ENCODE measurements at places on chromosomes 7 and 10. TPM values are rescaled to one million over a fixed set of nuclear protein-coding genes. Genes with fewer than 3 reads are reported as not detected.

- peaks cover 74% of the 10 kb centered on the region for H3K27me3 ChIP-seq
- no peak for DNase-seq
- no peaks in the 10 kb centered on the region for H3K36me3 ChIP-seq
- H3K4me1 ChIP-seq, result no peaks in the 10 kb centered on the region
- no peak overlapping the region for H3K27ac ChIP-seq
- no peak overlapping the region for H3K4me3 ChIP-seq
Measured at GRCh38 chr10:11328264-11329061, 283.0 kb downstream of the USP6NL start.

- H3K36me3 ChIP-seq, result no peaks in the 10 kb centered on the region
- no peak overlapping the region for H3K4me3 ChIP-seq
- no peaks in the 10 kb centered on the region for H3K27me3 ChIP-seq
- DNase-seq, result no peak
Measured at GRCh38 chr7:135994466-135995205, 17.5 kb upstream of the MTPN start.

Gene LBX1
- total RNA-seq, result not detected

GRCh38 chr10:12500381-12501303 lies 151.3 kb downstream of the CAMK1D start:
- DNase-seq, result peak; percentile 72
- H3K27me3 ChIP-seq, result no peaks in the 10 kb centered on the region
- H3K4me3 ChIP-seq, result no peak overlapping the region
- peak overlapping the region; percentile 42 for H3K27ac ChIP-seq
- H3K36me3 ChIP-seq, result no peaks in the 10 kb centered on the region

DNA sequence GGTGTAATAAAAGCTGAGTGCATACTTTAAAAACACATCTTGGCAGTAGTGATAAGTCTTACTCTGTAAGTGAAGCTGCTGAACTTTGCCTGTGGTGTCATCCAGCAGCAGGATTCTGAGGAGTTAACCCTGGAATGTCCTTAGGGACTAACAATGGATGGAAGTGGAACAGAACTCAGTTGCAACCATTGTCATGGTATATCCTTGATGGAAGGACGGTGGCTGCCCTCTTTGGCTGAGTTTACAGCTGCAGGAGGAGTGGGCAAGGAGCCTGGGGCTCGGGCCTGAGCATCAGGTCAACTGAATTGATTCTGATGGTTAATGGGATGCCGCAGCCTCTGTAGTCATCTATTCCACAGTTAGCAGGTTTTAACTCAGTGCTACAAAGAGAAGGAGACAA lies 56.2 kb downstream of the MRC1 start:
- H3K27ac ChIP-seq, result no peak overlapping the region
- no peaks in the 10 kb centered on the region for H3K4me1 ChIP-seq
- DNase-seq, result no peak

DNA sequence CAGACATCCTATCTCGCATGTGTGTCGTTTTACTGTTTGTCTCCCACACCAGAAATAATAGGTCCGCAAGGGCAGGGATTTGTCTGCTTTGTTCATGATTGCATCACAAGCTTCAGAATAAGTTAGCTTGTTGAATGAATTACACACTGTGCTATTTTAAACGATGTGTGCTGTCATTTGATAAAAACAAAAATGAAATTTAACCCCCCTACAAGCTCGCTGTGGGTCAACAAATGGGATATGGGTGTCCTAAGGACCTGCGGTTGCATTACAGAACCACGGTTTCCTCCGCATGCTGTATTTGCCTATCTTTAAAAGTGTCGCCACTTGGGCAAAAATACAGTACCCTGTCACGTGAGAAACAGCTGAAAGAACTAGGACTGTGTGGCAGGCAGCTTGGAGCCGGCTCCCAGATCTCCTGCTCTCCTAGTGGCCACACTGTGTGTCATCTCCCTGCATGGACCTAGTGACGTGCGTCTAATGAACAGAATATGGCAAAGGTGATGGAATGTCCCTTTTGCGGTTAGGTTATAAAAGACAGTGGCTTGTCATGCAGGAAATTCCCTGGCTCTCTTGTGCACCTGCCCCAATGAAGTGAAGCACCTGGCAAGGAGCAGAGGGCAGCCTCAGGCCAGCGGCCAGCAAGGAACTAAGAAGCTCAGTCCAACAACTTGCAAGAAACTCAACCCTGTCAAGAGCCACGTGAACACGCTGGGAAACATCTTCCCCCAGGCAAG lies 32.9 kb upstream of the CRYGN start:
- no peak overlapping the region for H3K4me3 ChIP-seq
- H3K4me1 ChIP-seq, result no peaks in the 10 kb centered on the region
- H3K27me3 ChIP-seq, result no peaks in the 10 kb centered on the region
- peaks cover 69% of the 10 kb centered on the region for H3K36me3 ChIP-seq

GRCh38 chr10:33381451-33382215 lies 47.2 kb upstream of the NRP1 start:
- peaks cover 13% of the 10 kb centered on the region for H3K4me1 ChIP-seq
- no peak for DNase-seq
- no peak overlapping the region for H3K27ac ChIP-seq
- no peaks in the 10 kb centered on the region for H3K27me3 ChIP-seq
- H3K4me3 ChIP-seq, result no peak overlapping the region

DNA sequence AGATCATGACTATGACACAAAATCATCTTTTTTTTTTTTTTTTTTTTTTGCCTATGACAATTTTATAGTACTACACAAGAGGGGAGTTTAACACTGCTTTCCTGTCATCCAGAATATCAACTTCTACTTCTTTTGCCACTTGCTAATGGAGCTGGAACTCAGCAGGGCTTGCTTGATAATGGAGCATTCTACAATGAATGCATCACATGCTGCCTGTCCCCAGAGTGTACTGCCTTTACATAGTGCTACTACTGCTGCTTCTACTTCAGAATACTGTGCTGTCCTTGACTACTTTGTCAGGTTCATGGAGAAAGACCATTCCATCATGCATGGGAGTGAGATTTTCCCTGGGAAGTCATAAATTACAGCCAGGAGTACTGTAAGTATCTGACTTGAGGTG lies 338.6 kb upstream of the SEMA3A start:
- H3K4me3 ChIP-seq, result no peak overlapping the region
- no peaks in the 10 kb centered on the region for H3K27me3 ChIP-seq
- H3K36me3 ChIP-seq, result no peaks in the 10 kb centered on the region

- H3K36me3 ChIP-seq, result no peaks in the 10 kb centered on the region
- H3K27ac ChIP-seq, result no peak overlapping the region
Measured at GRCh38 chr10:47241256-47241655, 58.7 kb upstream of the GDF10 start.

GRCh38 chr10:1526436-1527055 lies 210.8 kb downstream of the ADARB2 start:
- no peak overlapping the region for H3K27ac ChIP-seq
- H3K36me3 ChIP-seq, result no peaks in the 10 kb centered on the region
- H3K4me3 ChIP-seq, result no peak overlapping the region
- DNase-seq, result no peak
- no peaks in the 10 kb centered on the region for H3K4me1 ChIP-seq

Gene EZH2
- 48.6 TPM for total RNA-seq

GRCh38 chr7:11478882-11479281 lies 353.1 kb downstream of the THSD7A start:
- no peaks in the 10 kb centered on the region for H3K36me3 ChIP-seq
- no peak for DNase-seq
- no peaks in the 10 kb centered on the region for H3K4me1 ChIP-seq
- H3K4me3 ChIP-seq, result no peak overlapping the region

Gene PFKP
- total RNA-seq, result 234 TPM

DNA sequence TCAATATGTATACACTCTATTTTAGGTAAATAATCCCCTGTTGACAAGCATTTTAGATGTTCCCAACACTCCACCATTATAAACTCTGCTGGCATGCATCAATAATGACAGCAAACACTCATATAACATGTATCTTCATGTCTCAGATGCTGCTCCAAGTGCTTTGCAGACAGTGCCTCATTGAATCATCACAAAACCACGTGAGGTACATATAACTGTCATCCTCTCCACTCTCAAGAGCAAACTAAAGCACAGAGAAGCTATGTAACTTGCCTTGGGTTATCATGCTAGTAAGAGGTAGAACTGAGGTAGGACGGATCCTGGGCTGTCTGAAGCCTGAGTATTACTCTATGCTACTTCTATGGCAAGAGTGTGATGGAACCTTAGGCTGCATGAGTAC lies 72.5 kb upstream of the GSDME start:
- no peaks in the 10 kb centered on the region for H3K36me3 ChIP-seq
- DNase-seq, result no peak
- H3K27ac ChIP-seq, result no peak overlapping the region
- no peak overlapping the region for H3K4me3 ChIP-seq
- H3K4me1 ChIP-seq, result peaks cover 32% of the 10 kb centered on the region
- no peaks in the 10 kb centered on the region for H3K27me3 ChIP-seq

Gene UPF2
- 18.4 TPM for total RNA-seq

GRCh38 chr10:62433901-62434300 lies 59.7 kb downstream of the ZNF365 start:
- no peak for DNase-seq
- H3K27ac ChIP-seq, result peak overlapping the region; percentile 81
- no peaks in the 10 kb centered on the region for H3K27me3 ChIP-seq
- H3K4me1 ChIP-seq, result peaks cover 22% of the 10 kb centered on the region
- H3K4me3 ChIP-seq, result no peak overlapping the region

- H3K27me3 ChIP-seq, result no peaks in the 10 kb centered on the region
- no peak overlapping the region for H3K4me3 ChIP-seq
- no peak for DNase-seq
- no peaks in the 10 kb centered on the region for H3K4me1 ChIP-seq
- H3K27ac ChIP-seq, result no peak overlapping the region
Measured at GRCh38 chr10:104612571-104613205, 28.4 kb upstream of the SORCS3 start.

Data from PC-9 (cell line).